Eye (tissue), 1 donor: ENCODE measurements at places on chromosomes 7 and 10.

DNA sequence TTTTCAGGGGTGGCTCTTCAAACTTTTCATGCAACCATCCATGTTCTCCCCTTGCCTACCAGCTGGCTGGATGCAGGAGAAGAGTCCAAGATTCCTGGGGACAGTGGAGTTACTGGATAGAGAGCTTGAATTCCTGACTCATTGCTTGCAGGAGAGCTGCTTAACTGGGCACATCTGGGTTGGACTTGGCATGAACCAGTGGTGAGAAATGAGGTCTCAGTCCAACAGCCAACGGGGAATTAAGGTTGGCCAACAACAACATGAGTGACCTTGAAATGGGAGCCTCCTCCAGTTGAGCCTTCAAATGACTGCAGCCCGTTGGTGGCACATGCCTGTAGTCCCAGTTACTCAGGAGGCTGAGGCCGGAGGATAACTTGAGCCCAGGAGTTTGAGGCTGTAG is 58.1 kb upstream of the OPN4 start:
- no peak for DNase-seq

- no peak for DNase-seq
Measured at GRCh38 chr7:1530946-1531262, 402 bp downstream of the MAFK start.

GRCh38 chr7:158402471-158402870 is 185.2 kb downstream of the PTPRN2 start:
- no peak for DNase-seq

DNA sequence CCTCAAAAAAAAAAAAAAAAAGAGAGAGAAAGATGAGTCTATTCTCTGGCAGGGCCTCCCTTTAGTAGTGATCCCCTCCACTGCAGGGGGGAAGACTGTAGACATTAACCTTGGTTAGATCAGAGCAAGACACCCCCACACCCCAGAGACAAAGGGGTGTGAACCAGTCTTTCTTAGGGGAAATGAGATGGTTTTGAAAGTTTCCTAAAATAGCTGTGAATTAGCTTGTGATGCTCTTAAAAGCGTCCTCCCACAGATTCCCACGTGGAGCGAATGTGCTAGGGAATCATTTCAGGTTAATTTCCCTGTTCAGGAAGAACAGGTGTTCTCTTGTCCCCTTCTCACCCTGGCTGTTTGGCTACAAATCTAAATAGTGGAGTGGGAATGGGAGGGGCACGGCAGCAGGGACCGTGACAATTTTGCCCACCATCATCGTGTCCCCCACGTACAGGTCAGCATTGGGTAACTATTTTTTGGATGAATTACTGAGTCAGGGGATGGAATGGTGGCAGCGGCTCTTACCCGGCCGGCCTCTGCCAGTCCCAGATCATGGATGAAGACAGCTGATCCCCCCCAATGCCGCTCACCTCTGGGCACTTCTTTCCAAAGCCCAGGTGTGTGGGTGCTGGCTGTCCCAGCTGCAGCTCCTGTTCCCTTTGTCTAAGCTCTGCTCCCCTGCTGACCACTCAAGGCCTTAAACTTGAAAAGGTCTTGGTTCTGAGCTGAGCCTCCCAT is 152.9 kb downstream of the CCDC3 start:
- no peak for DNase-seq

GRCh38 chr10:74704629-74705357 is 121.6 kb upstream of the KAT6B start:
- peak; percentile 46 for DNase-seq

DNA sequence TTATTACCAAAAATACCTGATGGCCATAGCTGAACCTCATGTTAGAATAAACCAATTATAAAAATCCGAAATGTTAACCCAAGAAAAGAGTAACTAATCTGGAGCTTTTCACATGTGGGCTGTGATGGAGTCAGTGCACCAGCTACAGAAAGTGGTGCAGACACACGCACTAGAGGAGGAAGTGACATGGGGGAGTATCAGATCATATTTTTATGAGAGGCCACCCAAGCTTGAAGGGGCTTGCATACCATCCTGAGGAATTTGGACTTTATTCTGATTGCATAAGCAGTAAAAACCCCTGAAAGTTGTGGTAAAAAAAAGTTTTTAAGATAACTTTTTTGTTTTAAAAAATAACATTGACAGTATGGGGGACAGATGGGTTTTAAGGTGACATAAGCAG is 1148.5 kb upstream of the CELF2 start:
- no peak for DNase-seq

GRCh38 chr7:70634610-70635068 is 497.3 kb upstream of the GALNT17 start:
- no peak for DNase-seq

DNA sequence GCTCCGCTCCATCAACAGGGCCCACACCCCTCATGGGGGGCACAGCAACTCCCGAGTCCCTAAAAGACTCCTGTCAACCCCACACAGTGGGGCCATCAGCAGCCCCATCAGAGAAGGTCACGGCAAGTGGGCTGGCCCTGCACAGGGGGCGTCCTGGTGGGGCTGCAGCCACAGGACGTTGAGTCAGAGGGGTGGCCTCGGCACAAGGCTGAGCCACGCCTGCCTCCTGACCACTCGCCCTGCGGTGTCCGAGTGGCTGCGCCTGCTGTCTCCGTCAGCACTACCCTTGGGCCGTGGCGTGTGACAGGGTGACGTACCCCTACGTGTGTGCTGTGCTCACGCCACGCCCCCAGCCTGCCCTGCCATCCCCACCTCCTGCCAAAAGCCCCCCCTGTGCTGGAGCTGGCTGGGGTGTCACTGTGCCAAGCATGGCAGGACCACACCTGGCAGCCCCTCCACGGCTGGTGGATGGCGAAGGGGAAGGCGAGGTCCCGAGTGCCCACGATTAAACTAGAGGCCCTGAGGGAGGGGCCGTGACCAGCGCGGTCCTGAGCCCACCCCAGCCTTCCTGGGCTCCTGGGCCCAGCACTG is 26.0 kb upstream of the NKX6-2 start:
- DNase-seq: no peak

DNA sequence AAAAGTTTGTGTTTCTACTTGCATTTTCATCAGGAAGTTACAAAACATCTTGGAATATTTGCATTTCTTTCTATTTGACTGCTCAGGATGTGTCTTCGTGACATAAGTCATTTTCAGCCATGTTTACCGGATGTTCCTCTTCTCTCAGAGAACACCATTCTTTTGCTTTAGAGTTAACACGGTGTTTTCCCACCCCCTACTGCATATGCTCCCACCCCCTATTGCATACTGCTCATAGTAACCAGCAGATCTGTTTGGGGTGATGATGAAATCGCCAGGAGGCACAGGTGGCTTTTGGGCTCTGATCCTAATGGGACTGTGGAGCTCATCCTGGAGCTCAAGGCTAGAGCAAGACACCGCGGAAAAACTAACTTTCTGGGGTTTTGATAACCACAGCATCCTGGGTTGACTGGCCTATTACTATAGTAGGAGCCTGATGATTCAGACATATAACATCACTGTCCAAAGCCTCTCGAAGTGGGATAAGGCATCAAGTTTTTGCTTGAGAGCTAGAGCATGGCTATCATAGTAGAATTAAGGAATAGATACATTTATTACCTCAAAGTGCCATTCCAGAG is 65.1 kb upstream of the BET1 start:
- no peak for DNase-seq

DNA sequence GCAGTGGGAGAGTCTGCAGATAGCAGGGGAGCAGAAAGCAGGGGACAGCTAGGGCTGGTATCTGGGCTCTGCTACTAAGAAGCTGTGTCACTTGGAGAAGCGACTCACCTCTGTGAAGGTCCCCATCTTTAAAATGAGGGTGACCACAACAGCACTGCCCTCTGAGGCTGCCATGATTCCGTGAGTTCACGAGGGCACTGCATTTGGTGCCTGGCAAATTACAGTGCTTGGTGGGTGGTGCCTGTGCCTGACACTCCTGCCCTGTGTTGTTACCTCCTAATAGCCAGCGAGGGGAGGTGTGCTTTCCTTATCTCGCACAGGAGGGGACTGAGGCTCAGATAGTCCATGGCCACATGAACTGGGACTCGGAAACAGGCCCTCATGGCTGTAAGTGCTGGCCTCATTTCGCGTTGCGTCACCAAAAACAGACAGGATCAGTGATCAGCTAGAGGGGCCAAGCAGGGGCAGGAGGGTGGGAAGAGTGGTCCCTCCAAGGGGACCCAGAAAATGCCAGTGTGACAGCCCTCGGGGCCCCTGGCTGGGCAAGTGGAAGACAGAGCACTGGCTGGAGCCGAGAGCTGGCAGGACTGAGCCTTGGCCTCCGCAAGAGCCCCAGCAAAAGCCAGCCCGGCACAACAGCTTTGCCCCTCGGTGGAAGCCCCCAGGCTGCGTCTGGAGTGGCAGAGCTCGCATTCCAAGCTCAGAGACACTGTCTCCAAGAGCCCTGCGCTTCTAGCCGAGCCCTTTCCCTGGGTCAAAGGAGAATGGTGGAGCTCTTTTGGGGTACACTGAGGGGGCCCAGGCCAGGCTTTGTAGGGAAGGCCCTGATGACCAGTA is 17.3 kb upstream of the BNIP3 start:
- DNase-seq: no peak

DNA sequence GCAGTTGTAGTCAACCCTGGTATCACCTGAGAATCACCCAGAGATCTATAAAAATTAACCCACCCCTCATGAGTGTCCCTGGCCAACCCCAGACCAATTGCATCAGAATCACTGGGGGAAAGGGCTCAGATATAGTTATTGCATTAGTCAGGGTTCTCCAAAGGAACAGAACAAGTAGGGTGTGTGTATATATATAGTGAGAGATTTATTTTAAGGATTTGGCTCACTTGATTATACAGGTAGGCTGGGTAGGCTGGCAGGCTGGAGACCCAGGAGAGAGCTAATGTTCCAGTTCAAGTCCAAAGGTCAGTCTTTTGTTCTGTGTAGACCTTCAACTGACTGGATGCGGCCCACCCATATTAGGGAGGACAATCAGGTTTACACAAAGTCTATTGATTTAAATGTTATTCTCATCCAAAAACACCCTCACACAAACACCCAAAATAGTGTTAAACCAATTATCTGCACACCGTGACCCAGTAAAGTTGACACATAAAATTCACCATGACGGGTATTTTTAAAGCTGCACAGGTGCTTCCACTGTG is 372.9 kb upstream of the NFE2L3 start:
- DNase-seq: no peak

- no peak for DNase-seq
Measured at GRCh38 chr10:74842301-74842954, 16.0 kb downstream of the KAT6B start.

GRCh38 chr10:33416691-33417090 is 82.2 kb upstream of the NRP1 start:
- DNase-seq: no peak

DNA sequence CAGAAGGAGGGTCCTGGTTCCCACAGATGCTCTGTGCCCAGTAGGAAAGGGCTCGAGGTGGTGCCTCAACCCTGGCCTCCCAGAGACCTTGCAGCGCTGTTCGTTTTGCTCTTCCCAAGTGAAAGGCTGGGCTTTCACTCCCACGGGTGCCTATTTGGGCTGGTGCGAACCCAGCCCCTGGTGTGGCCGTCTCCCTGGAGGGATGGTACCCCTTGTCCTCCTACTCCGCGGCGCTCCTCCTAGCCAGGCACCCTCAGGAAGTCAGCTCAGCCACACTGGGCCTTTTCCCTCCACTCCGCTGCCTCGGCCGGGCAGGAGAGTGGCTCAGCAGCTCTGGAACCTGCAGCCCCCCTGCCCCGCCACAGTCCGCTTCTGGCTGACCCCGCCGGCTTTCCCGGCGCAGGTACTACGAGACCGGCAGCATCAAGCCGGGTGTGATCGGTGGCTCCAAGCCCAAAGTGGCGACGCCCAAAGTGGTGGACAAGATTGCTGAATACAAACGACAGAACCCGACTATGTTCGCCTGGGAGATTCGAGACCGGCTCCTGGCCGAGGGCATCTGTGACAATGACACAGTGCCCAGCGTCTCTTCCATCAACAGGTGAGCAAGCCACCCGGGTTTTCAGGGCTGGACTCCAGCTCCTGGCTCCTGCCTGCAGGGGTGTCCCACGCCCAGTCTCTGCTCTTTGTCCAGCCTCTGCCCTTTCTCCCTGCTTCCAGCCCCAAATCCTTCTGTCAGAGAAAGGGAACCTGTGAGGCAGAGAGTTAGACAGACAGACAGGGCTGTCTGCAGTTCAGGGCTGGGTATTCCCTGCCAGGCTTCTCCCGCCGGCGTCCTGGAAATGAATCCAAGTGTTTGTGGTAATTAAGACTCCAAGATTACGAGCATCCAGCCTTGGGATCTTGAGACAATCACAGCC is 5.2 kb downstream of the PAX2 start:
- no peak for DNase-seq

DNA sequence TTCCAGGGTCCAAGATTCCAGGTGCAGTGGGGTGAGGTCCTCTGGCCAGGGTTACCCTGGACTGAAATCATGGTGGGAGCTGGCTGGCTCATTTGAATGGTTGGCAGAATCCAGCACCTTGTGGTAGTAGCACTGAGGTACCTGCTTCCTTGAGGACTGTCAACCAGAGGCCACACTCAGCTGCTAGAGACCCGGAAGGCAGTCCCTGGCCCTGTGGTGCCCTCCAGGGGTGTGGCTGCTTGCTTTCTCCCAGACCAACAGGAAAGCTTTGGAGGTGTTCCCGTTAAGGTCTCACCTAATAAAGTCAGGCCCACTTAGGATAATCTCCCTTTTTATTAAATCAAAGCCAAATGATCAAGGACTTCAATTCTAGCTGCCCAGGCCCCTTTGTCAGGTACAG is 107.7 kb upstream of the GDF10 start:
- no peak for DNase-seq

DNA sequence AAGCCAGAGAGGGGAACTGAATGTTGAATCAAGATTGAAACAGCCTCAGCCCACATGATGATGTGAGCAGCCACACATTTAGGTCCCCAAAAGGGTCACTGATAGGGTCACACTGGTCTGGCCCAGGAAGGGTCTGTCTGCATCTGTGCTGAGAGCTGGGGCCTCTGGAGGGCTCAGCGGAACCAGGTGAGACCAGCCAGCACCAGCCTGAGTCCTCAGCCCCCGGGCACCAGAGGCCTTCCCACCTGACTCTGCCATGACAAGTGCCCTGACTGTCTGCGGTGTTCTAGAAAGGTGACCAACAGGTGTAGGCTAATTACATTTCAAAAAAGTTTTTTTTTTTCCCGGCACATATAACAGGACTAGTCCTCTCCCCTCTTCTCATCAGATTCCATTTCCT is 76.2 kb downstream of the WDR11 start:
- no peak for DNase-seq

- no peak for DNase-seq
Measured at GRCh38 chr10:75658496-75658895, 227.1 kb downstream of the LRMDA start.

GRCh38 chr7:24731313-24731712 is 26.0 kb downstream of the GSDME start:
- no peak for DNase-seq

DNA sequence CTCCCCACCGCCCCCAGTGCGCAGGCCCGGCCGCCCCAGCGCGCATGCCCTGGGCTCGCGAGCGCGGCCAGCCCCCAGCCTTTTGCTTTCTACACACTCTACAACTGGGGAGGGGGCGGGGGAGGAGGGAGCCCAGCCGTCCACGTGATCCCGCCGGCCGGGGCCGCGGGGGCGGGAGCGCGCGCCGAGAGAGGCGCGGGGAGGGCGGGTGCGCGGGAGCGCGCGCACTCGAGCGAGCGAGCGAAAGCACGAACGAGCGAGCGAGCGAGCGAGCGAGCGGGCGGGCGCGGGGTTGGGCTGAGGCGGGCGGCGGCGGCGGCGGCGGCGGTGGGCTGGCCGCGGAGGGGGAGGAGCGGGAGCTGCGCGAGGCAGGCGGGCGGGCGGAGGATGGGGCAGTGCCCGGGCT is at the start of gene AUTS2:
AUTS2 (plus strand) TSS at position 395 of the 406 bp plus-strand sequence. CDS start 1,179 bp downstream, outside the sequence.
- peak; percentile 97 for DNase-seq

GRCh38 chr7:99255463-99255862 is 17.2 kb upstream of the MYH16 start:
- no peak for DNase-seq

- peak; percentile 82 for DNase-seq
Measured at GRCh38 chr10:120423431-120424197, 33.4 kb upstream of the PLPP4 start.
